ENCODE measurements at places on chromosomes 3 and 15. TPM values are rescaled to one million over a fixed set of nuclear protein-coding genes. Genes with fewer than 3 reads are reported as not detected.

- DNase-seq, result no peak
These were observed 79.2 kb upstream of the FNDC3B start for GRCh38 chr3:171960159-171960558.

The SAMMSON gene
- polyA plus RNA-seq, result not detected

The ULK4 gene
- polyA plus RNA-seq, result 5.6 TPM

DNA sequence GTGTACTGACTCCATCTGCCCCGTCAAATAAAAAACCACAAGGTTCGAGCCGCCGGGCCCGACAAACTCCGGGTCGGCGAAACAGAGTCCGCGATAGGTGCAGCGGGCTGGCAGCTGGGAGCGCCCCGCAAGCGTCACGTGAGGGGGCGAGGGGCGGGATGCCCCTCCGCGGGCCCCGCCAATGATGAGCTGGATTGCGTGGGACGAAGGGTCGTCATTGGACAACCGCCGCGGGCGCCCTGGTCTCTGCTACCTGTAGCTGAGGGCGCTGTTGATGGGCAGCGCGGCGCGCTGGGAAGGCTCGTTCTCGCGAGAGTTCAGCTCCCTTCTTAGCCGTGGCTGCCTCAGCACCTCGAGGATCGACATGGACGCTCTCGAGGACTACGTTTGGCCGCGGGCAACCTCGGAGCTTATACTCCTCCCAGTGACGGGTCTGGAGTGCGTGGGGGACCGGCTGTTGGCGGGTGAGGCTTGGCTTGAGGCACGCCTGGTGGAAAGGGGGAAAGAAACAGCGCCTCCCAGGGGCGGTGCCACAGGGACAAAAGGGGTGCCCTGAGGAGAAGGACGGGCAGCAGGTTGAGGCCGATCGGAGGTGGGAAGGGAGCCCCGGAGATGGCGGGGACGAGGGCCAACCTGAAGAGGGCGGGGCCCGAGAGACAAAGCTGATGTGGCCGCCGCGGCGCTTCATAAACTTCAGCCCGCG is at the start of gene WDR6:
TSS of gene WDR6 (plus strand) at position 324 of the 703 bp plus-strand sequence. CDS start at position 365, 41 bp downstream.
- DNase-seq, result peak; percentile 93

- DNase-seq, result no peak
These were observed 57.0 kb upstream of the NR2F2 start for GRCh38 chr15:96273317-96274086.

- DNase-seq, result no peak
These were observed 27.9 kb downstream of the SSR3 start for GRCh38 chr3:156527060-156527459.

- DNase-seq, result no peak
These were observed 720.2 kb downstream of the ROBO1 start for GRCh38 chr3:79047581-79047980.

DNA sequence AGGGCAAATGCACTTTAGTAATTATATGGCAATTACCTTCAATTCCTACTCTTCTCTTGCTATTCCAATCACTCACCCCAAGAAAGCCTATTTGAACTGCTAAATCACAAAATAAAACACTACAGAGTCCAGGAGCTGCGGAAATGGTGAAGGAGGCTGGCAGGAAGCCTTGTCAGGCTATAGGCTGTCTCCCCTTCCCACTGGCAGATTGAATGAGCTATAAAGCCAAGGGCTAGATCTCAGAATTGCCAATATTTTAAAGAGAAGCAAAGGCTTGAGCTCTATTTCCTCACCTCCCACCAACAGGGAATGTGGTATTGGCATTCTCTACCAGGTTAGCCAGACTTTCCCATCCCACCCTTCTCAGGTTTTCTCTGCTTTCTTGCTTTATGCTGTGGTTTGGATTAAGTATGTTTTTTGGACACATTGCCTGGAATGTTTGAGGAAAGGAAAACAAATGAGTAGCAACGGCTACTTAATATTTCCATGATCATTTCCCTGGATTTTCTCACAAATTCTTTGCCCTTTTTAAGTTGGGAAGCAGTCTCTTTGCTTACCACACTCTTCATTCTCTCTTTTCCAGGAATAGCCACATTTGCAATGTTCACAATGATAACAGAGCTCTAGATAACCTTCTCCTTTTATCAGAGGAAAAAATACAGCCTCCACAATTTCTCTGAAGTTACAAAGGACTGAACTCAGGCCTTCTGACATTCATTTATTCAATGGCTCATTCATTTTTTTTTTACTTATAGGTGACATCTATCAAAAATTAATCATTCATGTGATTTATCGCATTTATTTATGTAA is 1125.4 kb downstream of the ROBO1 start:
- no peak for DNase-seq

GRCh38 chr15:74829486-74829885 is 3.1 kb downstream of the CPLX3 start:
- DNase-seq, result no peak

- DNase-seq, result no peak
These were observed 32.2 kb downstream of the IL20RB start for GRCh38 chr3:136989781-136990524.

GRCh38 chr15:67110361-67110781 is 45.0 kb downstream of the SMAD3 start:
- no peak for DNase-seq
